ENCODE measurements at places on chromosomes 16 and 17.

GRCh38 chr17:7586673-7587419 lies 3.0 kb downstream of the SOX15 start:
- DNase-seq = no peak

DNA sequence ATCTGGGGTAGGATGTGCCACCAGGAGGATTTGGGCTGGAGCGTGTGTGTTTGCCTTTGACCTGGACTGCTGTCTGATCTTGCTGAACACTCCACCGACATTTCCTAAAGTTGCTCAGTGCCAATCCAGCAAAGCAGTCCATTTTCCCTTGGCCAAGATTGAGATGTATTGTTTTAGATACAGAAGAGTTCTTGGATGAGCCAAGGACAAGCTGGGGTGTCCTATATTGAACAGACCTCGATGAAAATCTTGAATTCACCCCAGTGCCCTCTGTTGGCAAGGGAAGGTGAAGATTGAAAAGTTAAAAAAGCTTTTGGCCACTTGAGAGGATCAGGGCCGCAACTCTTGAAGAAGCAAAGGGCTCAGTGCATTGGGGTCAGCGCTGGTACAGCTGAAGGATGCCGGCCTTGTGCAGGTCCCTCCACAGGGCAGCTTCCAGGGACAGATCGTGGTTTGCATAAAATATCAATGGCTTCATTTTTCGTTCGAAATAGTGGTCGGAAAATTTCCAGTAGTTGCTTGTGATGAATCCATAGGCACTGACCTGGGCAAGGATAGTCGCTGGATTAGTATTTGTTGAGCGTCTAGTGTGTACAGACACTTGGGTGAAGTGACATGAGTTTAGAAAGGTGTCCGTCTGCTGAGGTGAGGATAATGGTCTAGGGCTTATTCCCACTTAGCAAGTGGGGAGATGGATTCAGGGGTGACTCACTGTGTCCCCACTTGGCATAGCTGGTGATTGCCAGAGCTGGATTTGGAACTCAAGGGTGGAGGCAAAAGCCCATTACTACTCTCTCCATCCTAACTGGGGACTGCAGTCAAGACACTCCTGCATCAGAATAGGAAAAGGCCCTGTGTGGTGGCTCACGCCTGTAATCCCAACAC lies 19.7 kb downstream of the ST6GALNAC2 start:
- DNase-seq = no peak

- DNase-seq = peak; percentile 51
Measured at GRCh38 chr16:88437367-88437964, 15.6 kb upstream of the ZFPM1 start.

DNA sequence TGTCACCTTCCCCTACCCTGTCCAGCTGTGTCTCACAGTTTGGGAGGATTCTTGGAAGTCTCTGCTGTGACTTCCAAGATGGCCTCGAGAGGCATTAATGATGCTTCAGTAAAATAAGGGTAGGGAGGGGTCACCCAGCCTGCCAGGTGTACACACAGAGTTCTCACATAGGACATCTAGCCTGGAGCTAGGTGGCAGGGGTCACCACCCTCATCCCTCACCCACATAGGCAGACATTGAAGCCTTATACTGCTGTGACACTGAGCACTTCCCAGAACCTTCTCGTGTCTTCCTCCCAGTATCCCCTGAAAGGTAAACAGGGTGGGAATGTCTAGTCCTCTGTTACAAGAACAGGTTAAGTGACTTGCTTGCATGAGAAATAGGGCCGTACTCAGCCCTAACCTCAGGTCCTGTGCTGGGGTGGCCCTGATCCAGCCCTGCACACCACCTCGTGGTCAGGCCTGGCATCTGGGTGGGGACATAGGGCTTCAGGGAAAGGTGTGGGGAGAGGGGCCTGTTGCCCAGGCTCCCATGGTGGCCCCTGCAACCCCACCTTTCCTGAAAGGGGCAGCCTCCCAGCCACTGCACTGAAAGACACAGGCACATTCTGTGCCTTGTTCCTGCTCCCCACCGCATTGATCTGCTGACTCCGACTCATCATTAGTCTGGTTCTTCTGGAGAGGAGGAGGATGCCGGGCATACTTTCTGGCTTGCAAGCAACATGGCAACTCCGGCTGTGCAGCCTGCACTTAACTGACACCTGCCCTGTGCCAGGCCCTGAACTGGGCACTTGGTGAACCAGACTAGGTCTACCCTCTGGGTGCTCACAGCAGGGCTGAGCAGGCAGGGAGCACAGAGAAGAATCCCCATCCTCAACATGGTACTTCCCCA lies 3.6 kb upstream of the MMP15 start:
- no peak for DNase-seq

GRCh38 chr17:55988861-55989260 lies 164.4 kb upstream of the ANKFN1 start:
- DNase-seq = no peak

DNA sequence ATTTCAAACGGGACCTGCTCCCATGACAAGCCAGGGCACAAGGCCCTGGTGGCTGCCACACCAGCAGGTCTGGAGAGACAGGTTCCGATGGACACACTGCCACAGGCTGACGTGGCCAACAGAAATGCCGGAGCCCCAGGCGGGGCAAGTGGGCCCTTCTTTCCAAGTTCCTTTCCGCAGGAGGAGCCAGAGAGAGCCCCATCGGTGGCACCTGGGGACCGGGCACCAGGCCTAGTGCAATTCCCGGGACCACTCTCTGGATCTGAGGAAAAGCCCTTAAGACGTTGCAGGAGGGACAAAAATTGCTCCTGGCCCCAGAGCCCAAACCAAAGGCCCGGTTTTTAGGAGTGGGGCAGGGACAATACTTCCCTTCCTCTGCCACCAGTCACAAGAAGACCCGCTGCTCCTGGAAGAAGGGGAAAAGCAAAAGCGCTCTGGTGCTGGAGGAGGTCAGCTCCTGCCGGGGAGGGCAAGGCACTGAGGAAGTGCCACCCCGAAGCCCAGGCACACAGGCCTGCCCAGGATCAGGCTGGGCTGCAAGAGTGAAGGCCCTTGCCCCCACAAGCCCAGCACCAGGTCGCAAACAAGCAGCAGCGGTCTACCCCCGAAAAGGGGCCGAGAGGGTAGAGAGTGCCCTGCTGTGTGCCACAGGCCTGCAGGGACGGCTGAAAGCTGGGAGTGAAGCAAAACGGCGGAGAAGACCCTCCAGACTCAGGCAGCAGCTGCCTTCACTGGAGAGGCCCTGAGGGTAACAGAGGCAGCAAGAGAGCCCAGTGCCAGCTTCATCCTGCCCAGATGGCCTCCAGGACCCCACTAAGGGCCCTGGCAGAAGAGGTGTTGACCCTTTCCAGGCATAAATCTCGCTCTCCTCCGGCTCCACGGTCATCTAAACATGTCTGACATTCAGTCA lies 29.1 kb downstream of the MAP1LC3B start:
- DNase-seq = no peak

GRCh38 chr17:75877752-75878173 lies 618 bp downstream of the TRIM47 start:
- peak; percentile 80 for DNase-seq

DNA sequence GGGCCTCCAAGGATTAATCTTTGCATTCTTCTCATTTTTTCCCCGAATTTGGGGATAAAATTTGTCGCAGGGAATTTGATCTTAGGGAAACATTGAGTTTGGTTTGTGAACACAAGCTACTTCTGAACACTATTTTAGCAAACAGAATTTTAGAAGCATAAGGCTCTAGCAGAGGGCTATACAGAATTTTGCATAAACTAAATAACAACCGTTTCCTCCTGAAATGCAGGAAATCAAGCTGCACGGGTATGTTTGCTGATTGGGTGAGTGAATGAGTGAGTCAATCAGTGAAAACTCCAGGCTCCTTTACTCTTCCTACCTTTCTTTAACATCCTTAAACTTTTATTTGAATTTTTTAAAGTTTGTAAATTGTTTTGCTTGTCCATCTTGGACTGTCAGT lies 81.3 kb upstream of the GNAO1 start:
- no peak for DNase-seq

- DNase-seq = peak; percentile 58
Measured at GRCh38 chr16:10521681-10522274, 58.6 kb downstream of the EMP2 start.

GRCh38 chr17:7916808-7917207 lies 719 bp upstream of the RNF227 start:
- peak; percentile 25 for DNase-seq

- no peak for DNase-seq
Measured at GRCh38 chr16:51553314-51553713, 402.2 kb upstream of the SALL1 start.

GRCh38 chr16:13429416-13429815 lies 490.5 kb upstream of the ERCC4 start:
- no peak for DNase-seq

DNA sequence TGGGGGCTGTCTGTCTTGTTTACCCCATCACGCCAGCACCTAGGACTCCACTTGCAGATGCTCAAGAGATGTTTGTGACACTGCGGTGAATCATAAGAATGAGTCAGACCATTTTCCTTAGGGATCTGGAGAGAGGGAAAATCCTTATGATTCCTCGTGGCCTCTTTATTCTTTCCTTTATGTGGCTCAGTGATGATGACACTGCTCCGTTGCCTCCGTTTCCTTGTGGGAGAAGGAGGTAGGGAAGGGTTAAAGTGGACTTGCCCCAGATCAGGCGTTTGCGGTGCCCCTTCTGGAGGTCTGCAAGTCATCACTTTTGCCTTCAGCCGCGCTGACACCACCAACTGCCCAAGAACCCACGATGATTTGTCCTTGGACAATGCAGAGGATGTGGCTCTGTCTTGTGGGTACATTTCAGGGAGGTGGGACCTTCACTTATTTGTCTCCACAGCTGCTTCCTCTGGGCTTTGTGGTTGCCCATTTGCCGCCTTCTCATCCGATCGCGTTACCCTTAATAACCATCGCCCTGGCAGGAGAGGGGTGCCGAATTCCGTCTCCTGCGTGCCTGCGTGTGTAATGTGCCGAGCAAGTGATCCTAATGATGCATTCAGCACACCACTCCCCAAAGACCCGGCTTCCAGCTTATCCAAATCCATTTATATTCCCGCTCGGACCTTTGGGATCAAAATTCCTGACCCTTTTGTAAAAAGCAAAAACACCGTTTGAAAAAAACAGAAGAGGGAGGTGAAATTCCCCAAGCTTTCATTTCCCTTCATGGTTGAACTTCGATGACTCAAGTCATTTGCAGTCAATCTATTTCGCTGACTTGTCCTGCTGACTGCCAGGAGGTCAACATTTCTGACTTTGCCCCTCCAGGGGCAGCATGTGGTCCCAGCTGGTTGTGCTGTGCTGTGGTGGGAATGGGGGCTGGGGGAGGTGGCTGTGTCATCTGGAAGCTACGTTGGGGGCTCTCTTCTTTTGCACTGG lies 87.2 kb upstream of the IRX3 start:
- peak; percentile 7 for DNase-seq

GRCh38 chr17:67800495-67800928 lies 24.8 kb upstream of the BPTF start:
- peak; percentile 80 for DNase-seq

DNA sequence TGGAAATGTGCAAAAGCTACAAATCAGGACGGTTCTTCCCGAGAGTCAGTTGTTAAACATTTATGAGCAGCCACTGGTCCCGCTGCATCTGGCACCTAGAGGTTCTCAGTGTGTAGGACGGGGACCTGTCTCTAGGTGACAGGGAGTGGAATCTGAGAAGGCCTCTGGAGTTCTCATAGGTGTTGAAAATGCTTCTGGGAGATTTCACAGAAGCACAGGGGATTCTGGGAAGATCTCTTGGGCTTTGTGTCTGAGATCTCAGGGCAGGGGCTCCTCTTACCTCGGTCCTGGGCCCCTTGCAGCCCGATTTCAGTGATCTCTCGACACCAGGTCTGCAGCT lies 8.9 kb downstream of the ALOX15 start:
- no peak for DNase-seq

DNA sequence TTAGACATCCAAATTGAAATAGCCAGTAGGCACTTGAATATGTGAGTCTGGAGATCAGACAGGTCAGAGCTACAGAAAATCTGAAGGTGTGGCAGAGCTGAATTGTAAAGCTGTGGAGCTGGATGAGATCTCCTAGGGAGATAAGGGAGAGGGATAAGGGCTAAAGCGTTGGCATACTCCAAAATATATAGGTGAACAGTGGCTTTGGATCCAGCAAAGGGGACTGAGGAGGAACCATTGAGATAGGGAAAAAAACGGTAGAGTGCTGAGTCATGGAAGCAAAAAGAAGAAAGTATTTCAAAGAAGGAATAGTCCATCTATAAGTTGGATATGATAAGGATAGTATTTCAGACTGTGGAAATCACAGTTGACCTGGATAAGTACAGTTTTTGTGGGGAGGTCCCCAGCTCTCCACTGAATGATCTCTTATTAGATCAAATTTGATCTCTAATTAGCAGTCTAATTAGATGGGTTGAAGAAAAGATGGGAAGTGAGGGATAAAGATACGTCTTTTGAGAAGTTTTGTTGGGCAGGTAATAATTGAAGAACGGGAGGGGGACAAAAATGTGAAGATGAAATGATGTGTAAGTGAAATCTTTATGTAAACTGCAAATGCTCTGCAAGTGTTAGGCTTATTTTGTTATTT lies 587 bp upstream of the DBF4B start:
- no peak for DNase-seq

Data from dermis microvascular lymphatic vessel endothelial cell (primary cell).